Putamen (tissue), 1 donor: ENCODE measurements at places on chromosomes 12 and 14.

DNA sequence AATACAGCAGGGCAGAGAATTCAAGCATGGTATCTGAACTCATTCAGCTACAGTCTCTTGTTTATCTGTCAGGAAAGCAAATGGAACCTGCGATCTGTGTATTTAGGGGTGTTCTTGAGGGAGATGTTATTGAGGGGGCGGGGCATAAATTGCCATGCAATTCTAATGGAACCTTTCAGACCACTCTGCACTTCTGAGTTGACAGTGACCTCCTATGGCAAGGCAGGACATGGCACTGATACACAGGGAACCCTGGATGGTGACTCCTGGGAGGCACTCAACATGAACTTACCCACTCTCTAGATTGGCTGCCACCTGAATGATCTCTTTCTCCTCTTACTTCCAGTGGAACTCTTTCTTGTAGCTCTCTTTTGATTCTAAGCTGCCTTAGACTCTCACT, 787.3 kb downstream of the VRK1 start:
- no peak for DNase-seq

DNA sequence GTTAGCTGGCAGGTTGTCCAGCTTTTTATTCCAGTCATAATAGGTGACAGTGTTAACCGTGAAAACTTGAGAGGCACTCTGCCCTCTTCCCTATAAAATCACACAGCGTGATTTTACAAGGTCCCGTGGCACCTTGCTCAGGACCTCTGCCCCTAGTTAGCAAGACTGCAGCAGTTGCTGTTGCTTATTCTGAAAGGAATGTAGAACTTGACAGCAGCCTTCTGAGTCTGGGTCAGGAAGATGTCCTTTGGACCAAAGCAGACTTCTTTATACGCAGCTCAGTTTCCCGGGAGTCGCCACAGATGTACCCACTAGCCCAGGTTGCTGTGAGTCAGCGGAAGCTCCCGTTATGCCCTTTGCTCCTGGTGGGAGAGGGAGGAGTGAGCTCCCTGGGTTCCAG, 13.2 kb downstream of the PRKAB1 start:
- no peak for DNase-seq

GRCh38 chr14:91780452-91780851, 48.6 kb upstream of the CATSPERB start:
- DNase-seq, result no peak

GRCh38 chr14:65206078-65206447, 103.7 kb upstream of the MAX start:
- DNase-seq, result no peak

- DNase-seq, result no peak
These were observed 187.5 kb downstream of the RBM19 start for GRCh38 chr12:113778432-113779132.

DNA sequence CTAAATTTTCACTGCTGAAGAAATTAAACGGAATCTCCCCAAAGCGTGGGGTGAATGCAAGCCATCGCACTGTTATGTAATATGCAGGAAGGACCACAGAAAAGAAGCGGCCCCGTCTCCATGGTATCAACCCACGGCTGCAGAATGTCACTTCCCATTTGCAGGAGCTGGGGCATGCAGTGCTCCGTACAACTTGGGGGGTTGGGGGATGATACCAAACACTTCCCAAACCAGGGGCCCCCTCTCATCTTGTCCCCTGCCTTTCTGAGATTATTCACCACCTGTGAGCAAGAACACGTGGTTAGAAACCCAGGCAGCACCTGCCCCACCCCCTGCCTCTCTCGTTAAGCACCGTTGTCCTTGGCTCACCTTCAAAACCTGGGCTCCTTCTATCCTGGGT, 505.1 kb upstream of the TMEM132C start:
- peak; percentile 57 for DNase-seq

DNA sequence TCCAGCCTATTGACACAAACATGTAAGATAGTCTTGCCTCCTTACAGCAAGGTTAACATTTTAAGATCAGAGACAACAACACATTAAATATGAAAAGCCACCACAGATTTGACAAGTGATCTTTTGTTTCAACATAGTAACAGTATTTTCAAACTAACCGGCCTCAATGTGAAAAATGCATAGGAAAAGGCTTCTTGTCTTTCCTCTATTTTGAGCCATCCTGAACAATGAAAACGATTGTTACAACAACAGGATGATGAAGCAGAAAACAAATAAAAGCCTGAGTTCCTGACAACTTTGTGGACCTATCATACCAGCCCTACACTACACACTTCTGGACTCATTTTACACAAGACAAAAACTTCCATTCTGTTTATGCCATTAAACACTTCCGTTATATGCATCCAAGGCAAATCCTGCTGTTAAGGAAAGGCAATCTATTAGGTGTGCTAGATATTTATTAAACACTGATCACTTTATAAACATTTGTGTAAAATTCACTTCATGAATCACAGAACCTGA, 37.3 kb downstream of the BAZ1A start:
- peak; percentile 15 for DNase-seq

- DNase-seq, result no peak
These were observed 95.5 kb upstream of the PDE3A start for GRCh38 chr12:20272801-20273200.

GRCh38 chr12:51389302-51389999, 1.8 kb downstream of the GALNT6 start:
- no peak for DNase-seq

GRCh38 chr12:39378341-39378740, 64.6 kb downstream of the KIF21A start:
- no peak for DNase-seq

DNA sequence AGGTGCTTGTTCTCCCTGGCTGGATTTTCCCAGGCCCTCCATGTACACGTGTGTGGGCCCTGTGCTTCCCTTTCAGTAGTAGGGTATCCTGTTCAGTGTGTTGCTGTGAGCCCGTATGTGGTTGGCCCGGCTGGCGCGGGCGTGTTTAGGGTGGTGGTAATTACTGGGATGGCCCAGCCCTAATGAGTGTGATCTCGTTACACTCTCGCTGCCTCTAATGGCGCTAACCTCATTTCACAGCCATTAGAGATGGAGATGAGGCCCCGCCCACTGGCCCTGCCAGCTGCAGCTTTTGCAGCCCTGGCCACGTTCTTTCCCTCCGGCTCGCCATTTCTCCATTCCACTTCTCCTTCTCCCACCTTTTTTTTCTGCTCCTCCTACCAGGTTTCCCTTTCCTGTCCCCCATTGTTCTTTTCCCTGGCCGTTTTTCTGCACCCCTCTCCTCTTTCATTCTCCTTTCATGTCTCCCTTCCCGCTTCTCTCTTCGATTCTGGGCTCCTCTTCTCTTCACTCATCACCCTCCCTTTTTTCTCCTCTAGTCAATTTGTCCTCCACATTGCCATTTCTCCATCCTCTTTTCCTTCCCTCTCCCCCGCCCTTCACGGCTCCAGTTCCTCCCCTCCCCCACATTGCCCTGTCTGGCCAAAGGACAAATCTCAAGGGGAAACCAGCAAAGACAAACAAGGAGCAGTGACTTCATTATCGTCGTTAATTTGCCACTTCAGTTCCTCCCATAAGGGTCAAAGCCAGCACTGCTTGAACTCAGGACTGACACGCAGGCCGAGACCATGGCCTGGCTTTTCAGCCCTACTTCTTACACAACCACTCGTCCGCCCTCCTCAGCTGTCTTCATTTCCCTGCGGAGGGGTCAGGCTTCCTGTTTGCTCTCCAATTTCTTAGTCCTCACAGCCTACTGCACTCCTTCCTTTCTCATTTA, 6.8 kb downstream of the ZFHX2 start:
- DNase-seq, result no peak

- DNase-seq, result no peak
These were observed 668 bp downstream of the TMEM260 start for GRCh38 chr14:56580221-56580711.

DNA sequence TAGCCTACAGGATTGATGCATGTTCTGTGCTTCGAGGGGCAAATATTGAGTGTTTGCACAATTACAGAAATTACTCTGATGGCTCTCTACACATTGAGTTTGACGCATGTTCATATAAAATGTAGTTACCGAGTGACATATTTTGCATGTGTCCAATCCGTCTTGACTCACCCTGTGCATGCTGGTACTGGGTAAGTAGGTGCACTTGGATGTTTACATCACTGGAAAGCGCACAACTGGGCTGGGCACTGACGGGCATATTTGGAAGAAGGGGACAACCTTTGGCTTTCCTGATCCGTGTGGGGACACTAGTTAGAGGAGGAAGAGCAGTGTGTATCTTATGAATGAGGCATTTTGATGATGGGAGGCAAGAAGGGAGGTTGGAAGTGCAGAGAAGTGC, 4.9 kb upstream of the KRT6A start:
- DNase-seq, result no peak

GRCh38 chr12:6384499-6385436, 806 bp downstream of the LTBR start:
- DNase-seq, result no peak

GRCh38 chr12:109880043-109880931, at the start of gene GLTP:
GLTP (minus strand) TSS chr12:109880541; CDS start chr12:109880374, 167 bp downstream.
- DNase-seq, result peak; percentile 89
